ENCODE measurements at places on chromosomes 3 and 15. TPM values are rescaled to one million over a fixed set of nuclear protein-coding genes. Genes with fewer than 3 reads are reported as not detected.

TMEM212 gene
- not detected for total RNA-seq

SLC12A1 gene
- total RNA-seq: not detected

SLC6A1 gene
- total RNA-seq: not detected

ADCY5 gene
- not detected for total RNA-seq

MCF2L2 gene
- 0.29 TPM for total RNA-seq

Data from placental pericyte (primary cell).